Hindlimb muscle (tissue), 1 donor: ENCODE measurements at places on chromosomes 2 and 18. TPM values are rescaled to one million over a fixed set of nuclear protein-coding genes. Genes with fewer than 3 reads are reported as not detected.

DNA sequence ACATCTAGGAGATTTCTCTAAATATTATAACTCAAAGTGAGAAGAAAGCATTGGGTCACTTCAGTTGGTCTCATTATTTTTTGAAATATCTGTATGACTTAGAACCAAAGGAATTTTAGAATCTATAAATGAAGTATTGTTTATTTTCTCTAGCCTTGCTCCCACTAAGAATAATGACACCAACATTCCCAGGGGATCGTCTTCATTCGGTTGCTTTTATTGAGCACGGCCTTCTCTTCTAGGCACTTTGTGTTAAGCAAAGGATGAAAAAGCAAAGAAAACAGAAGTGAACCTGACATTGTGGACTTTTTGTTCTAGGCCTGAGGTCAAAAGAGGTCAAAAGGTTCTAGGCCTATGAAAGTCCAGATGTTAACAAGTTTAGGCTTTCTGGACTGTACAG lies 231.9 kb downstream of the GALR1 start:
- no peak for DNase-seq

Gene ATG16L1
- 18.9 TPM for polyA plus RNA-seq

Gene IDH1
- 34.2 TPM for polyA plus RNA-seq

DNA sequence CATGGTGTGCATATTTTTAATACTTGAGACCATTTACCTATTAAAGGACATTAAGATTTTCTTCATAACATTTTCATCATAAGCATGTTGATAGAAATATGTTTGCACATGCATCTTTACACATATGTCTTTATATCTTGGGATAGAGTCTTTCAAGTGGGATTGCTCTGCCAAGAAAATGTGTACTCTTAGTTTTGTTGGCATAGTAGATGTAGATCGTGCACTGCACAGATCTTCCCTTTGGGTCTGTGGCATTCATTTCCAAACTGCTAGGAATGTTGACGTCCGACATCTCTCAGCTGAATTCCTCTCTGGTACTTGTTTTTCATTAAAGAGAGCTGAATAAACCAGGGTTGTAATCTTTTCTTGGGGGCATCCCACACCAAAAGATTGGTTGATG lies 183.2 kb upstream of the RPRM start:
- no peak for DNase-seq

- DNase-seq = no peak
Measured at GRCh38 chr2:27096748-27097297, 10.3 kb downstream of the KHK start.

Gene TEKT4
- not detected for polyA plus RNA-seq

GRCh38 chr2:159030674-159031380 lies 62.4 kb downstream of the TANC1 start:
- DNase-seq = no peak
